ENCODE measurements at places on chromosomes 16 and 17.

- DNase-seq = no peak
Measured at GRCh38 chr17:78719630-78720298, 62.3 kb downstream of the CYTH1 start.

GRCh38 chr17:64337676-64338075 is 53.0 kb downstream of the PECAM1 start:
- no peak for DNase-seq

DNA sequence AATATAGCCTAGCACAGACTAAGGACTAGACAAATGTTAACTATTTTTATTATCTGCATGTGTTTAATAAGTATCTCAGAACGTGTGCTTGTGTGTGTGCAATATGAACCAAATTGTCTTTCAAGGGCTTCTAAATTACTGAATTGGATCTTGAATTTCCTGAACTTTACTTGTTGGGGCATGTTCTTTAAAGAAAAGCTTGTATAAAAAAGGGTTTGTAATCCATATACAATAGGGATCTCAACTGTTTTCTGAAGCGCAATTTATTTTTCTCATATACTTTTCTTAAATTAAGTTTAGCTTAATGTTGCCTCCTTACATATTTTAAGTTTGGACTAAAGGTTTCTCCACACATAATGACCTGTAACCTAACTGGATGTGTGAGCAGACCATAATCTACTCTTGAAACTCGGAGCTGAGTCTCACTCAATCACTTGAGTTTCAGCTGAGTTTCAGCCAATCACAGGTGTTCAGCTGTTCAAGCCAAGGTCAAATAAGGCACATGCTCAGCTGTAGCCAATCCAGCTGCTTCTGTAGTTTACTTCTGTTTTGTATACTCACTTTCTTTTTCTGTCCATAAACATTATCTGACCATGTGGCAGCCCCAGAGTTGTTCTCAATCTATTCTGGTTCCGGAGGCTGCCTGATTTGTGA is 72.3 kb downstream of the CDK5R1 start:
- DNase-seq = no peak

GRCh38 chr16:69131167-69131838 is 1.1 kb downstream of the CHTF8 start:
- no peak for DNase-seq

DNA sequence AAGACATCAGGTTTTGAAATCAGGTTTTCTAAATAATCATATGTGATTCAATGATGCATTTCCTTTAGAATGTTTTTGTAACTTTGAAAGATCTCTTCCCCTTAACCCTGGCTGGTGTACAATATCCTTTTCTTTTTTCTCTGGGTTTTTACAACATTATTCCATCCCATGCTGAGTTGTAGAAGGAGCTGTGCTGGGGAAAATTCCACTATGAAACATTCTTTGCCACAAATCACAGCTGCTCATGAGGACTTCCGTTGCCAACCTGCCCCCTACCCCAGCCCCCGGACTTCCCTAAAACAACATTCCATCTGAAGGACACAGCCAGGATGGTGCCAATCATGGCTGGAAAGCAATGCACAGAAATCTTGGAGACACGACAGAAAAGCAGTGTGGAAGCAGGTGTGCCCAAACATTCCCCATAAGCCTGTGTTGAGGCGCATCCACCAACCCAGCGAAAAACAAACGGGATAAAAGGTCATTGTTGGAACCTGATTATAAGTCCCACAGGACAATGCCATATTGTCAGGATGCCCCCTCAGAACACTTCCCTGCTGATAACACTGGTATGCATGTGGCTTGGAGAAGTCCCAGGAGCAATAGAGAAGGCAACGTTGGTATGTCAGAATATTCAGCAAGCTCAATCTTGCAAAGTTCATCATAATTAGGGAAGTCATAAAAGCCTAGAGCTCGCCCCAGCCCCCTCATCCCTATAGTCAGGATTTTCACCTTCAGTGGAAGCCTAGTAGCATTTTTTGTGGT is 475.0 kb downstream of the HS3ST3B1 start:
- DNase-seq = no peak

- DNase-seq = no peak
Measured at GRCh38 chr17:38456031-38456815, 28.0 kb downstream of the ARHGAP23 start.

DNA sequence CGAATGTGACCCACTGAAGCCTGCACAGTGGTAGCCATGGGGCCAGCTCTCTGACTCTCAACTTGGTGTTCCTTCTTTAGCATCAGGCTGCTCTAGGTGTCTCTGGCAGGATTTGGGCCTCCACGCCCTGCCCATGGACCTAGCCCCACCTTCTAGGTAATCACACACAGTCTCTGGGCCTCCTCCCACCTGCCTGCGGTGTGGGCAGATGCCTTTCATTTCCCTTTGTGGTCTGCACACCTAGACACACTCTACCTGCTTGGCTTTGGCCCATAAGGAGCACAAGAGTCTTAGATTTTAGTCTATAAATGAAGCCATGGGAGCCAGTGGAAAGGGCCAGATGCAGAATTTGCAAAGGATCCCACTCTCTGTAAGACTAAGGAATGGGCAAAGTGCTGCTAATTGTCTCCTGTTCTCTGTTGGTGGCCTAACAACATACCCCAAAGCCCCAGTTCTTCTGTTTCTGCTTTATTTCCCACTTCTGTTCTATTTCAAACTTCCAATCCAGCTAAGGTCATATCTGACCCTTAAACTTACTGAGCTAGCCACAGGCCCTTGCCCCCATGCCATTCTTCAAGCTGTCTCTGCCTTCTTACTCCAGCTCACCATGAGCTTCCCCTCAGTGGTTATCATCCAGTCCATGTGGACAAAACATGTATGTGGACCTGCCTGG is 7.2 kb upstream of the MFSD6L start:
- no peak for DNase-seq

GRCh38 chr17:48048384-48049126 is 396 bp downstream of the NFE2L1 start:
- DNase-seq = peak; percentile 24

GRCh38 chr17:20988001-20988636 is 54.7 kb downstream of the USP22 start:
- DNase-seq = no peak

- DNase-seq = no peak
Measured at GRCh38 chr16:48432136-48432535, 46.9 kb upstream of the SIAH1 start.

- no peak for DNase-seq
Measured at GRCh38 chr16:27920391-27920891, 143.1 kb downstream of the GSG1L start.

GRCh38 chr16:15636392-15636873 is 6.5 kb downstream of the MARF1 start:
- no peak for DNase-seq

DNA sequence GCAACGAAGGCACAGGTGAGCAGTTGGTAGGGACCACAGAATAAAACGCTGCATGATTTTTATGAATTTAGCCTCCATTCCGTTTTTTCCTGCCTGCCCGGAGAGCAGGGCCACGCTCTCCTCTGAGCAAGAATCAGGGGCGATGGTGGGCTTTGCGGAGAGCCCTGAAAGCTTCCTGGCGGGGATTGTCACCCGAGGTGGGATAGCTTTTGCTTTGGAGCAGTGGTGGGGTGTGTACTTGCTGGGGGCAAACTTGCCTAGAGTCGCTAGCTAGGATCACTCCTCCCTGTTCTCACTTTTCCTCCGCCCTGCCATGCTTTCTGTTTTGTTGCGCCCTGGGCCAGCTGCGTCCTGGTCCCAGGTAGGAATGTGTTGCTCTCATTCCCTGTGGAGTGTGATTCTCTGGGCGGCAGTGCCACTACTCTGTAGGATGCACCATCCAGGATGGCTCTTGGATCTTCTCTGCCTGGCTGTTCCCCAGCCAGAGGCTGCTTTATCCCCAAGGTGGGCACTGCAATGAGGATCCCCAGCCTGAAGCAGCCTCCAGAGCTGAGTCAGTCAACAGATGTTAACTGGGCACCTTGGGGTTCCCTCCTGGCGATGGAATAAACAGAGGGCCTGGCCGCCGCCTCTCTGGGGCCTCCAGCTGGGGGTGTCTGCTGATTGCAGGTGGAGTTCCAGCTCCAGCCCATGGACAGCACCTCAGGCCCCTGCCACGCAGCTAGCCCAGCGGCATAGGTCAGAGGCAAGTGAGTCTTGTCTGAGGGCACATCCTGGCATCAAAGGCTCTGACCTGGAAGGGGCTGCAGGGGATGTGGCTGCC is 360.9 kb upstream of the TNRC6C start:
- DNase-seq = no peak

DNA sequence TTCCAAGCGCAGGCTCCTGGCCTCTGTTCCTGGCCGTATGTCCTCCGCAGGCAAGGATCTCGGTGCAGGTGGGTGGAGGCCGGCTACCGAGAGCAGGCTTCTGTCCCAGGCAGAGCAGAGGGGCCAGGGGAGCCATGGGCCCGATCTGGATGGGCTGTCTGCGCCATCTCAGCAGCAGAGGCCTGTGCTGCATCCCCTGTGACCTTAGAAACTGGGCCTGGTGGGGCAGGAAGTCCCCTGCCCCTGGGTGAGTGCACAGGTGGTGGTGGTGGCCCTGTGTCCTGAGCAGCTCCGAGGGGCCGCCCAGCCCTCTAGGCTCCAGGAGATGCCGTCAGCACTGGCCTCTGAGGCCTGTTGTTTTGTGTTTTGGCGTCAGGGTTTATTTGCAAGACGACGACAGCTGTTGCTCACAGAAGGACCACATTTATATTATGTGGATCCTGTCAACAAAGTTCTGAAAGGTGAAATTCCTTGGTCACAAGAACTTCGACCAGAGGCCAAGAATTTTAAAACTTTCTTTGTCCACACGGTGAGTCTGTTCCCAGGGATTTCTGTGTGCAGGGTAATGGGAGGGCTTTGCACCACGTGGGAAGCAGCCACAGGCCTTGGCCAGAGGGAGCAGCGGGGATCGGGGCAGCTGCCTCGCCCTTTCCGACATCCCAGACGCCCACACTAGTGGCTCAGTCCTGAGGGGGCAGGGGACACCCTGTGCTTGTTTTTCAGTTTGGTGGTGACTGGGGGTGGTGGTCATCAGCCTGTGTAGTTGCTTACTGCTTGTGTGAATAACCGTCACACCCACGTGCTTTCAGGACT is 59.1 kb downstream of the PDPK1 start:
- DNase-seq = no peak

DNA sequence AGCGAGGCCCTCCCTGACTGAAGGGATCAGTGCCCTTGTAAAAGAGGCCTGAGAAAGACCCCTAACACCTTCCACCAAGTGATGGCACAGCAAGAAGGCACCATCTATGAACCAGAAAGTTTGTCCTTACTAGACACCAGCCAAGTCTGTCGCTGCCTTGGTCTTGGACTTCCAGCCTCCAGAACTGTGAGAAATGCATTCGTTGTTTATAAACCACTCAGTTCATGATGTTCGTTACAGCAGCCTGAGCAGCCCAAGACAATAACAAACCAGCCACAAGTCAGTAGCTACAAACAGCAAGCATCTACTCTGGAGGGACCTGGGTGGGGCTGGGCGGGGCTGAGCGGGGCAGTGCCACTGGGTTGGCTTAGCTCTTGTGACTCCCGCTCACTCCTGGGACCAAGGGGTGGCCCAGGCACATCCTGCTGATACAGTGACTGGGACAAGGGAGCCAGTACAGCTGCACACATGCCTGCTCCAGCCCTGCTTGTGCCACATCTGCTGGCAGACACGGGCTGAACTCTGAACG is 234.9 kb downstream of the IRF8 start:
- DNase-seq = no peak

DNA sequence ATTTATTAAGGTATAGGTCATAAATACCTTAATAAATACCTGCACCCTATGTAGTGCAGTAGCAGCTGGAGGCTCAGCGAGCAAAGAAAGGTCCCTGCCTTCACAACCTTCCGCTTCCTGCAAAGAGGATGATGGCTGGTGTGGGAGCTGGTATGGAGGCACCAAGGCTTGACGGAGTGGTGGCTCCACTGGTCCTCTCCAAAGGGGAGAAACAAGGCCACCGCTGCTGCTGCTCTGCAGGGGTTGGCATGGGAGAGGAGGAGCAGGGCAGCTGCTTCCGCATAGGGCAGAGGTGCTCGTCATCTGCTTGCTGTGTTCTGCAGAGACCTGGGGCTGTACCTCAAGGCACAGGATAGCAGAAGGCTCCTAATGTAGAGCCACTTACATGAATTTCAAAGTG is 52.8 kb downstream of the NDEL1 start:
- DNase-seq = no peak

- no peak for DNase-seq
Measured at GRCh38 chr17:42202696-42203095, 8.4 kb upstream of the GHDC start.

Data from NCI-H1092 (cell line).